Kidney (tissue), 22 donors: ENCODE measurements at places on chromosomes 16 and 17.

GRCh38 chr17:74877592-74878548 lies 5.1 kb upstream of the FDXR start:
- DNase-seq = no peak

GRCh38 chr17:1111599-1112443 lies 68.0 kb downstream of the ABR start:
- no peak for DNase-seq

DNA sequence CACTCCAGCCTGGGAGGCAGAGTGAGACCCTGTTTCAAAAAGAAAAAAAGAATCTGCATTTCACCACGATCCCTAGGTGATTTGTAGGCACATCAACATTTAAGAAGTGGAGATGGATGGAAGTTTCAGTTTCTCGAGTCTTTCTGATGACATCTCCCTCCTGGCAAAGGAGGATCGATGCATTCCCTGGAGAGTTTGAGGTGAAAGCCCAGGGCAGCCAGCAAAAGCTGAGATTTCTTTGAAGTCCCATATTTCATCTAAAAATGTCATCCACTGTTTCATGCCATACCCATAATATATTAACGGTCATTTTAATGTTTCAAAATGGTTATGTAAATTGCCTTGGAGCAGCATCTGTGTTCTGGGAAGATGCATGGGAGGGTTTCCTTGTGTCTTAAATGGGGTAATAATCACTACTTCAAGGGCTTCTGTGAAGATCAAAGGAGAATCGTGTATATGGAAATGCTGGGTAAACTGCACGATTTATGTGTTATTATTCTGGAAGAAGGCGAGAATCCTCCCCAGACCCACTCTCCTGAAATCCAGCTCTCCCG lies 63.4 kb downstream of the KATNIP start:
- no peak for DNase-seq

GRCh38 chr17:82376042-82376730 lies 4.6 kb downstream of the UTS2R start:
- no peak for DNase-seq

- no peak for DNase-seq
Measured at GRCh38 chr17:3788200-3788599, 12.8 kb downstream of the ITGAE start.

DNA sequence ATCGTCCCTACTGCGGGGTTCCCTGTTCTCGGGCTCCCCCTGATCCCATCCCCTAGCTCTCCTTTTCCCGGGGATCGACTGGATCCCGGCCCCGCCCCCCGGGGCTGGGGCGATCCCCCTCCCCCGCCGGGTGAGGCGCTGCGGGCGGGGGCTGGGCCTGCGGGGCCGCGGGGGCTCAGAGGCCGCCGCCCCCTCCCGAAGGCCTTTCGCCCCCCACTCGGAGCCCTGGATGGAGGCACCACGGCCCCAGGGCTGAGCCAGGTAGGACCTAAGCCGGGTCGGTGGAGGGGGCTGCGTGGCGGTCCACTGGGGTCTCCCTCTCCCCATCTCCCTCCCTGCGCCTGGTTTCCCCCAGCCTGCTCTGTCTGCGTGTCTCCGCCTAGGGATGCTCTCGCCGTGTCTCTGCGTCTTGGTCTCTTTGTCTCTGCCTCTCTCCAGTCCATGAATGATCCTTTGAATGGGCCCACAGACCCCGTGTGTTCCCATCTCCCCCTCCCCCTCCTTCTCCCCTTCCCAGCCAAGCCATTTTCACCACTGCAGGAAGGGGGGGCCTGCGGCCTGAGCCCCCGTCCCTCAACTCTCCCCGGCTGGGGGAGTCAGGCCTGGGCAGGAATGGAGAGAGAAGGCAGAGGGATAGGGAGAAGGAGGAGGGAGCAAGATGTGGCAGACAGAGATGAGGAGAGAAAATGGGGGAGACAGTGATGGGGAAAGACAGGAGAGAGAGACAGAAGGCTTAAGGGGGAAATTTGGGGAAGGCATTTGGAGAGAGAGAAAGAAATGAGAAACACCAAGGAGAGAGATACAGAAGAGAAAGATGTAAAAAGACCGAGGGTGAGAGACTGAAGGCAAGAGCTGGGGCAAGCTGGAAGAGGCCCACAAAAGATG lies 1.7 kb upstream of the TMEM256 start:
- DNase-seq = no peak

DNA sequence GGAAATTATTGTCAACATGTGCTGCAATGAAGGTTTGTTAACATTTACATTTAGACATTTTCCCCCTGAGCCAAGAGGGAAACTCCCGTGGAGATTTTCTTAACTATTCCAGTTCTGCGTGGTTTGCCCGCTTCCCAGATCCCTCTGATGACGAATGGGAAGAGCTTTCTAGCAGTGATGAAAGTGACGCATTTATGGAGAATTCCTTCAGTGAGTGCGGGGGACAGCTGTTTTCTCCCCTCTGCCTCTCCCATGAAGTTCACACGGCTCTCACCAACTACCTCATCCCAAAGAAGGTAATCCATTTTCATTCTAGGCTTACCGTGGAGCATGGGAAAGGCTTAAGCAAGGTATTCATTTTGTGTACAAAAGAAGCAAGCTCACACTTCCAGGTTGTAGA lies 18.2 kb downstream of the HEATR3 start:
- no peak for DNase-seq

DNA sequence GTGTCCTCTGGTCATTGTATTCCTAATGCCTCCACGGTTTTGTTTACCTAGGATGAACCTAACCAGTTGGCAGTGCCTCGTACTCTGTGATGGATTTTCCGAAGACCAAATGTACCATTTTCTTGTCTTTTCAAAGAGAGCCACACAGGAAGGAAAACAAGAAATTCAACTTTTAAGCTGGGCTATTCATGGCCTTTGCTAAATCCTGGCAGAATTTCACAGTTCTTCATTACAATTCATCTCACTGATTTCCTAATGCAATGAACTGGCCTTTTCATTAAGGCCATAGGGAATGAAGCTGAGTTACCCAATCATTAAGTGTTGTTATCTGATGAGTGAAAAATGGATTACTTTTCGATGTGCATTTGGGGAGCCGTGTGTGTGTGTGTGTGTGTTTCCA lies 7.9 kb upstream of the KCNJ16 start:
- DNase-seq = no peak

DNA sequence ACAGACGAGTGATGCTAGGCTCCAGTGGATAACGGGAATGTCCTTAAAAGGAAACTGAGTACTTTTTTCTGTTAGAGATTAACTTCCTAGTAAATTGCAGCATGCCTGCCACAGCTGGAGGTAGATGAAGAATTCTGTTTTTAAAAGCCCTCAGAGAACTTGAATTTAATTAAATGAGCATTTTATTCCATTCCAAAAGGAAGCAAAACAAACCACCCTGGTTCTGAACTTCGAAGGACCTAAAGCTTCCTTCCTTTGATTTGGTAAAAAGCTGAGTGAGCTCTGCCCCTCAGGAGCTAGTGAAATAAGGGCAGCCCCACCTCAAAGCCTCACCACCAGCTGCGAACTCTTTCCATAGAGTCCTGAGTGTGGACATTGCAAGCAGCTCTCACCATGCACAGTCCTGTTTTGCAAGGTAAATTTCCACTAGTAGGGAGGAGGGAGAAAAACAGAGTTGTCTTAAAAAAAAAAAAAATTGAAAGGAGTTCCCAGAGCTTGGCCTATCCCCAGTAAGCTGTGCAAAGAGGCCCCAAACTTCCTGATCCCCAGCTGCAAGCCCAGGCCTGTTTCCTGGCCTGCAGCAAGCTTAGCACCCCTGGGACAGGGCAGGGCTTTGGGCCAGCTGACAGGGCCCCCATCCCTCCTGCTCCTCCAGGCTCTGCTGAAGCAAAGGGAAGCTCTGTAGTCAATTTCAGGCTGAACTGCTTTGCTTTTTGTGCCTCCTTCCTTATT lies 11.2 kb downstream of the CHD9NB start:
- no peak for DNase-seq

DNA sequence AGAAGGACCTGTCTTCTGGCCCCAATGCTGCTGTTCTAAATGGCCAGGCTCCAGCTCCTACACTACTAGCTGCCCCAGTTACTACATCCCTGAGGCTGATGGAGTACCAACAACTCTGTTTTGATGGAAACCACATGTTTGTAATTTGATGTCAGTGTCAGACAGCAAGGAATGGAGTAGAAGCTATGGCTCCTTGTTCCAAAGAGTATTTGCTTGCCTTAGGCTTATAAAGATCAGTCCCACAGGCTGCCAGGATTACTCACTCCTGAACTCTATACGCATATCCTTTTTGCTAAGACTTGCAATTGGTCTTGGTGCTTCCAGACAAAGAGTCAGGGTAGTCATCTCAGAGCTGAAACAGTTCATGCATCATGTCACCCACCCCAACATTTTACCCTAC lies 139.6 kb downstream of the HS3ST3A1 start:
- no peak for DNase-seq

DNA sequence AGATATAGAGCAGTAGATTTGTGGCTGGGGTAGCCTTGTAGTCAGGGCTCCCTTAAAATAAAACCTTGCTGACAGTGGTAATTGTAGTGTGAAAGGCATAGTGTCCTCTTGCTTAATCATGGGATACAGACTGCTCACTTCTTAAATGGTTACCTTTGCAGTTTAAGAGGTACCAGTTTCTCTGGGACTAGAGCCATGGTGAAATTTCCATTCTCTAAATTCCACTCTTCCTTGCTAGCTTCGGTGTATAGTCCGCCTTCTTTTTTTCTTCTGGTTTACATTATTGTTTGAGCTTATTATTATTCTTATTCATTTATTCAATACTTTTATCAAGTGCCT lies 1.6 kb downstream of the CCP110 start:
- DNase-seq = no peak

GRCh38 chr16:56870276-56870888 lies 5.4 kb downstream of the SLC12A3 start:
- no peak for DNase-seq

GRCh38 chr16:9399573-9399972 lies 308.1 kb downstream of the HAPSTR1 start:
- no peak for DNase-seq

GRCh38 chr17:45111850-45112249 lies 20.5 kb downstream of the PLCD3 start:
- no peak for DNase-seq

- DNase-seq = no peak
Measured at GRCh38 chr17:80389011-80389995, 25.7 kb upstream of the ENDOV start.

DNA sequence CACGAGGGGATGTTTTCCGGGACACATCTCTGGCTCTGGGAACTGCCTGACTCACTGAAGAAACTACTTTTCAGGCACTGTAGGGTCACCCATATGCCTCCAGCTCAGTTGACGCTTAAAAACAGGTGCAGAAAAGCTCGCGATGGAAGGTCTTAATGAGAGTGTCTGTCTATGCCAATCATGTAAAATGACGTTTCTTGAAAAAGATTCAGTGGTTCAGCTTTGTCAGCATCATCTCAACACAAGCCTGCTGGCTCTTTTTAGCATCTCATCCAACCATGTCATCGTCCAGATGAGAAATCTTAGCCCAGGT lies 27.5 kb downstream of the OR1D5 start:
- no peak for DNase-seq

- DNase-seq = no peak
Measured at GRCh38 chr17:30241051-30241450, 5.6 kb upstream of the SLC6A4 start.

- DNase-seq = peak; percentile 26
Measured at GRCh38 chr17:19010729-19011505, 6.4 kb upstream of the FAM83G start.

DNA sequence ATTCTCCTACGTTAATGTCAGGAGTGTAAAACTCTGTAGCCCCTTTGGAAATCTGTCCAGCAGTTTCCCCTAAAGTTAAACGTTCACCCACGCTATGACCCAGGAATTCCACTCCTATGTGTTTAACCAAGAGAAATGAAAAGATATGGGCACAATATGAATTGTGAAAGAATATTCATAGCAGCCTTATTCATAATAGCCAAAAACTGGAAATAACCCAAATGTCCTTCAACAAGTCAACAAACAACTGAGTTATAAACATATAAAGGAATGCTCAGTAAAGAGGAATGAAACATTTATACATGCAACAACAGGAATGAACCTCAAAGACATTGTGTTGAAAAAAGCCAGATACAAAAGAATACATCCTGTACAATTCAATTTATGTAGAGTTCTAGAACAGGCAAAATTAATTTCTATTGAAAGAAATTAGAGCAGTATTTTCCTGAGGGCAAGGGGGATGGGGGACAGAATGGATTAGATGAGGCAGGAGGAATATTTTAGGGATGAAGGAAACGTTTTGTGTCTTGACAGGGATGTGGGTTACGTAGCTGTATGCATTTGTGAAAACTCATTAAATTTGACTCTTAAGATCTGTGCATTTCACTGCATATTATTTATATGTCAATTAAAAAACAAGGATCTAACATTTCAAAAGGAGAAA lies 286.7 kb upstream of the CDH5 start:
- DNase-seq = no peak

DNA sequence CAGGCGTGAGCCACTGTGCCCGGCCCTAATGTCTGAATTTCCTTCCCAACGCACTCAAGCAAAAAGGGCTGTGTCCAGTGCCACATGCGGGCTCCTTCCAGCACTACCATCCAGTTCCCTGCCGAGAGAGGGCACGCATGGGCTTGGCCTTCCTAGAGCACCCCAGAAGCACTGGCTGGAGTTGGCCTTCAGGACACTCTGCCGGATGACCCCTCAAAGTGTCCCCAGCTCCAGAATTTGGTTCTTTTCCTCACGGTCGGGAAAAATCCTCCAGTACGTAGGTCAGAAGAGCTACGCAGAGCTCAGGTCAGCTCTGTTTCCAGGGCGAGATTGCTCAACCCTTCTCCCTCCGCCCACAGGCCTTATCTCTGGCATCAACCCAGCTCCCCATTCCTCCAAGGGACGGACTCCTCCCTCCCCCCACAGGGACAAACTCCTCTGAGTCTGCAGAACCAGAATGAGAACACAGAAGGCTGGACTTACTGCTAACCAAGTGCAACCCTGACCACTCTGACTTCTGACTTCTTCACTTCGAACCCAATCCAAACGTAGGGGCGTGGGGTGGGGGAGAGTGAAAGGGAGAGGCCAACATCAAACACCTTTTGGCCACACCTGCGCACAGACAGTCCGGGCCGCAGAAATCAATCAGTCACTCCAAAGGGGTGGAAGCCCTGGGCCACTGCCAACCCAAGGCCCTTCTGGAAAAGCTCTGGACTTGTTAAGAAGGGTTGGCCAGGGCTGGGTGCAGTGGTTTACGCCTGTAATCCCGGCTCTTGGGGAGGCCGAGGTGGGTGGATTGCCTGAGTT lies 3.6 kb downstream of the CDC42EP4 start:
- peak; percentile 81 for DNase-seq

DNA sequence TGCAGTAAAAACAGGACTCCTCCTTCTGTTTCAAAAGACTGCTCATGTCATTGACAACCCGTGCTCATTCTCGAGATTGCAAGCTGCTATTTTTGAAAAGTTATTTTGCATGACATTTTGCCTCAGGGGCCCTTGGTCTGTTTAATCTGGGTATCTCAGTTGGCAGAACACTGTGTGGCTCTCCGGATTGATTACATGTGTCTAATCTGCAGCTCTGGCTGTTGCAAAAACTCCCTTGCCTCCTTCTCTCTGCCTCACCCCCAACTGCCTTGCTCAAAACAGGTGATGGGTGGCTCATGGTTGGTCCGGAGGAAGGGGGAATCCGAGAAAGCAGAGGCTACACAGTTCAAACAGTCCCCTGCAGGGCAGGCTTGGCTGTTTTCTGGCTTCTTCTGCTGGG lies 25.3 kb downstream of the GINS3 start:
- no peak for DNase-seq
